ENCODE measurements at places on chromosomes 1 and 21.
A peak's percentile ranks its signal among the peaks of the same experiment; 100 is the strongest.

DNA sequence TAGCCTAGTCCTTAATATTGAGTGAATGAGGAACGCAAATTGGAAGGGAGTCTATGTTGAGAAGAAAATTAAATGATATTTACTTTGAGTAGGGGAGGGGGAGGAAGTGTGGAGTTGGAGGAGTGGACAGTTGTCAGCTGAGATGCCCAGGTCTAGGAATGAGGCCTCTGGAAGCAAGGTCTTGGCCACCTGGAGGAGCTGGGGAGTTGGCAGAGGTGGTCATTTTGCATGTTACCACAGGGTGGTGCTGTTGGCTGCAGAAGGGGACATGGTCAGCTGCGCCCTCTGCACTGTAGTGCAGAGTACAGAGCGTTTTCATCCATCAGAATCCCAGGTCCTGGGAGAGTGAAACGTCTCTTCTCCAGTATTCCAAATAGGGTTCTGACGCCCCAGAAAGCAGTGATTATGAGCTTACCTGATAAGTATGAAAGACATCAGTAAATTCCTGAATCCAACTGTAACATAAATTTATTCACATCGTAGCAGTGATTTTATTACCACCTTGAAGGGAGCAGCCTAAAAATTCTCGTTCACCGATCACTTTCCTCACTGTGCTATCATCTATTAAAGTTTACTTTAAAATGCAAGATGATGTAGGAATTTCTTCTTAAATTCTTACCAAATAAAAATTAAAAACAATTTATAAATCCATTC is 13.8 kb downstream of the PARK7 start:
- DNase-seq = peak; percentile 22

GRCh38 chr1:44685881-44686280 is 11.4 kb downstream of the ARMH1 start:
- DNase-seq = no peak

DNA sequence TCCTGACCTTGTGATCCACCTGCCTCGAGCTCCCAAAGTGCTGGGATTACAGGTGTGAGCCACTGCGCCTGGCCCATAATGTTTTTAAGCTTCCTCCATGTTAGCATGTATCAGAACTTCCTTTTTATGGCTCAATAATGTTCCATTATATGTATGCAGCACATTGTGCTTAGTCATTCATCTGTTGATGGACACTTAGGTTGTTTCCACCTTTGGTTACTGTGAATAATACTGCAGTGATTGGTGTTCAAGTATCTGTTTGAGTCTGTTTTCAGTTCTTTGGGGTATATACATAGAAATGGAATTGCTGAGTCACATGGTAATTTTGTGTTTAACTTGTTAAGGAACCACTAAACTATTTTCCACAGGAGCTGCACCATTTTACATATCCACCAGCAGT is 17.7 kb downstream of the CMPK1 start:
- DNase-seq = no peak

GRCh38 chr21:30710499-30710898 is 8.1 kb downstream of the KRTAP21-3 start:
- DNase-seq = peak; percentile 50

DNA sequence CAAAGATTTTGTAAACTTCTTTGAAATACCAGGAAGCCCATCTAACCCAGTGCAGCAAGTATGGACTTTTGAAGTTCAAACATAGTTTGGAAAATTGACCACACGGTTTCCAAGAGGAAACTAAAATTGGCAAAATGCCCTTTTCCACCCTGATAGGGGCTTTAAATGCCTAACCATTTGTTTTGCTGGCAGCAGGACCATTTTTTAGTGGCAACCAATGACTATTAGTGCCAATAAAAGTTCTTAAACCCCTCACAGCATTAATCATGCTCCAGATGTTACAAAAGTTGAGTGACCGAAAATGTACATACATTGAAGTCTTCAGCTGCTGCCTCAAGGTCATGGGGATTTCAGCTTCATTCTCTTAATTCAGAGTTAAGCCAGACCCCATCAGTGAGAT is 46.4 kb upstream of the ENAH start:
- no peak for DNase-seq

DNA sequence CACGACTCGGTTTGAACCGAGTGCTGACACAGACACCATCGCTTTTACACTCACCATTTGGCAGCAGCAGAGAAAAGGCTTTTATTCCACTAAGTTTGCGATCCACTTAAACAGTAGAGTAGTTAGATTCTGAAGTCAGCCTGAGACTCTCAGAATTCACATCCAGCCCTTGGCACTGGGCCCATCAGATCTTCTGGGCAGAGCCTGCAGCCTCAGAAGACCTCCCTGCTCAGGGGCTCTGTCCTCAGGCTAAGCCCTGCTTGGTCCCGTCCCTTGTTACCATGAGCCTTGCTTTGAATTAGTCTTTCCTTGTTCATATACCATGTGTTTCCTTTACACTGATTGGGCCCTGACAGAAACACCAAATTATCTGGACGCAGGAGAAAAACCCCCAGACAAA is 41.4 kb upstream of the AJAP1 start:
- DNase-seq = no peak

- no peak for DNase-seq
Observed at GRCh38 chr1:31798086-31798432, 17.8 kb downstream of the SPOCD1 start.
